ENCODE measurements at places on chromosomes 12 and 14.
A peak's percentile ranks its signal among the peaks of the same experiment; 100 is the strongest.

GRCh38 chr12:124762791-124763593, 100.7 kb downstream of the SCARB1 start:
- DNase-seq, result peak; percentile 83

DNA sequence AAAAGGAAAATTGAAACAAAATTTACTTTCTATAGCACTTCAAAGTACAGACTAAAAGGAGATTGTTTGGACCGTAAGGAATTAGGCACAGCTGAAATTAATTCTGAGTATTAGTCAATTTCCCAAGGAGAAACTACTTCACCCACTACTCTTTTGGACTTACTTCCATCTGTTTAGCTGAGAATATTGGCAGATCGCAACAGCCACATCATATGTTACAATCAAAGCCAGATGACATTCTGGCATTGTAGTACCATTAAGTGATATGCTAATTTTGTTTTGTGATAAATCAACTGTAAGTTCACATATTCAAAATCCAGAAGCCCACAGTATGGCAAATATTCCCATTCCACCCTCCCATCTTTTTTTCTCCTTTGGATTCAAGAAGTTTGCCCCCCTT, 47.1 kb upstream of the ANKS1B start:
- DNase-seq, result no peak

GRCh38 chr14:85576218-85576617, 46.3 kb downstream of the FLRT2 start:
- no peak for DNase-seq

DNA sequence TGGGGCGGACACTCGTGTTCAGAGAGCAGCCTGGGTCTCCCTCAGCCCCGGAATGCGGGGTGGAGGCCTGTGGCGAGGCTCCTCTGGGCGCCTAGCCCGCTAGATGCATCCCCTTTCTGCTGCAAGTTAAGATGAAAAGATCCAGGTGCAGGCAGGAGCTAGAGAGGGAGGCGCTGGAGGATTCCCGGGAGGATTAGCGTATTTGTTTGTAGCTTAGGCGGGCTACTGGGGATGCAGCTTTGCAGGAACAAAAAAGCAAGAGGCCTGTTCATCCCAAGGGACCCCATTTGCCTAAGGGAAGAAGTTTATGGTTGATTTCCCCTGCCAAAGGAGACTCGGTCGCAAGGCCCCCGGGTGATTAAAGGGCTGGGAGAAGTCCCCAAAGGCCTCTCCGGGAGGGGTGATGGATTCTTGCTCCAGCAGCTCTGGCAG, 824 bp downstream of the CCDC177 start:
- DNase-seq, result no peak

GRCh38 chr12:100151769-100152168, 9.1 kb upstream of the BLTP3B start:
- DNase-seq, result no peak

GRCh38 chr14:33480071-33480886, 470.6 kb downstream of the EGLN3 start:
- DNase-seq, result no peak

GRCh38 chr12:132376464-132376830, 47.1 kb upstream of the GALNT9 start:
- DNase-seq, result no peak

GRCh38 chr14:32044454-32044853, 32.6 kb upstream of the ARHGAP5 start:
- DNase-seq, result no peak

DNA sequence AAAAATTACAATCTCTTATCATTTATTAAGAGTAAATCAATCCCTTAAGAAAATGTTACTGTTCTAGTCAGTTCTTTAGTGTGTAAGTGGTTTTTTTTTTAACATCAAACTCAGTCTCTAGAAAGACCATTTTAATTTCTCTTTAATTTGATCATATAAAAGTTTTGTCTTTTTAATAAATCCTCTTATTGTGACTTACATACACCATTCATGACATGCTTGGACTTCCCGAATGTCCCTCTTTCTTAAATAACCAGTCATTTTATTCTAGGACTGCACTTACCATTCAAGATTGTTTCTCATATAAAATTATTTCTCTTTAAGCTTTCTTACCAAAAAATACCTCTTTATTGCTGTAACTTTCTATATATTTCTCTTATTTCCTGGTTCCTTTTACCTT, 60.8 kb upstream of the EVL start:
- no peak for DNase-seq

GRCh38 chr14:55717621-55718020, 137.6 kb downstream of the KTN1 start:
- DNase-seq, result no peak

GRCh38 chr12:31508436-31509150, 82.3 kb downstream of the DENND5B start:
- DNase-seq, result no peak

DNA sequence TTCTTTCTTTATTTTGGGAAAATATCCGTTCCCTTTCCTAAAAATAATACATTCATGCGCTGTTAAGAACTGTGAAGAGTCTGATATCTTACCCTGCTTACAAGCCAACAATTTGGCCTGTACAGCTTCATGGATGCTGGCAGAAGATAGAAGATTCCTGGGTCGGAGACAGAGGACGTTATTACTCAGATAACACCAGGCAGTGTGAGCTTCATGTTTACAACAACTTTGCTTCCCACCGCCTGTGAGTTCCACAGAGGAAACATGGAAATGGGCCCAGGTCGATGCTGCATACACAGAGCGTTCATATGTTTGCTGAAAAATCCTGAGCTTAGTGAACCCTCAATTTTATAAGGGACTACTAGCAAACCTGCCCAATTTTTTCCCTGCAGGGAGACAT, 705.6 kb upstream of the SEL1L start:
- no peak for DNase-seq

DNA sequence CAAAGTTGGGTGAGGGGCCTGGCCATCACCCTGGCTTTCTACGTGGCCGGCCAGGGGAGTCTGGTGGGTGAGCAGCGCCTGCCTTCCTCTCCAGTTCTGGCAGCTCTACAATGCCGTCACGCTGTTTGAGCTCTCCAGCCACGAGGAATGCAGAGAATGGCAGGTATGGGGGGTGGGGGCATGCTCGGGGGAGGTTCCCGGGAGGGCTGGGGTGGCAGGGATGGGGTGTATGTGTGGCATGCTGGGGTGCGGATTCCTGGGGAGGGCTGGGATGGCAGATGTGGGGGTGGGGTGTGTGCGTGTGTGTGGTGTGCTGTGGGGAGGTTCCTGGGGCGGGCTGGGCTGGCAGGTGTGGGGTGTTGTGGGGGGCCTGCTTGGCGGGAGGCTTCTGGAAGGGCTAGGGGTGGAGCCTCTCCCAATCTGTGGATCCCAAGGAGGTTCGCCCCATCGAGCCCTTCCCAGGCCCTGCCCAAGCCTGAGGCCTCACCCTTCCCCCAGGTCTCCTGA, 18.5 kb downstream of the RHOF start:
- DNase-seq, result no peak

- DNase-seq, result no peak
These were observed 190.2 kb upstream of the AMIGO2 start for GRCh38 chr12:47269916-47270315.

DNA sequence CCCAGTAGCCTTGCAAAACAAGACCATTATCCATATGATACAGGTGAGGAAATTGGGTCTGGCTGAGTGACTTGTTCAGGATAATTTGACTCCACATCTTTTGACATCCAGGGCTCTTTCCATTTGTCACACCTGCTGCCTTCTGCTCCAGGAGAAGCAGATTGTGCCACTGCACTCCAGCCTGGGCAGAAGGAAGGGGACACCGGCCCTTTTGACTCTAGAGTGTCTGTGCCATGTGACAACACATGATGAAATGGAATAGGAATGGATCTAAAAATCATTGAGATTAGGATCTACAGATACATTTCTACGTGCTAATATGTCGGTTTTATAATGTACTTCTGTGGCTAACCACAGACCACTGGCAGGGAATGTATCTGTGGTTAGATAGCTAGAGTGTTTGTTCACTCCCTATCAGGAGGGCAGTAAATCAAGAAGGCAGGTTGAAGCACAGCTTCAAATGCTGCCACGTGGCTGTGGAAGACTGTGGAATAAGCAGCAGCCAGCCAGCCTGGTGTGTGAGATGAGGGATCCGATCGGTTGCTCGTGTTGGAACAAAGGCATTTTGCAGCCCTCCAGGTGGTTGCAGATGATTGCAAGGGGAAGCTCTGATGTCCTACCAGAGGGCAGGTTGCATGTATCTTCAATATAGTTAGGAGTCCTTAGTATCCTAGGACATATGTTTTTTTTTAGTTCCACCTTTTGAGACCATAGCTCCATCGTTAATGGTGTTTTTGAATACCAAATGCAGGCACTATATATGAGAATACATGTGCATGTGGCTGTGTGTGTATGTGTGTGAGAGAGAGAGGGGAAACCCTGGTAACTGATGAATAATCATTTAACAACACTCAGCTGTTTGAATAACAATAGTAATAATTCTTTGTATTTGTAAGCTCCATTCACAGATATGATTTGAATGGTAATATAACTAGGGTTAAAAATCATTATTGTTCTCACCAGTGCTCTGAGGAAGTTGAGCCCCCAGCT, 28.6 kb downstream of the EML1 start:
- DNase-seq, result peak; percentile 6

- DNase-seq, result no peak
These were observed 5.1 kb downstream of the LMBR1L start for GRCh38 chr12:49105504-49106084.

GRCh38 chr12:28110329-28110728, 79.9 kb upstream of the CCDC91 start:
- DNase-seq, result no peak

- no peak for DNase-seq
These were observed 7.1 kb upstream of the CGRRF1 start for GRCh38 chr14:54502602-54503001.

GRCh38 chr14:45051180-45051579, 32.7 kb upstream of the PRPF39 start:
- DNase-seq, result no peak

GRCh38 chr12:66837311-66837627, 158.4 kb upstream of the GRIP1 start:
- DNase-seq, result no peak

Data from MCF 10A (cell line).